COR-L47 (cell line): ENCODE measurements at places on chromosomes 16 and 17.

DNA sequence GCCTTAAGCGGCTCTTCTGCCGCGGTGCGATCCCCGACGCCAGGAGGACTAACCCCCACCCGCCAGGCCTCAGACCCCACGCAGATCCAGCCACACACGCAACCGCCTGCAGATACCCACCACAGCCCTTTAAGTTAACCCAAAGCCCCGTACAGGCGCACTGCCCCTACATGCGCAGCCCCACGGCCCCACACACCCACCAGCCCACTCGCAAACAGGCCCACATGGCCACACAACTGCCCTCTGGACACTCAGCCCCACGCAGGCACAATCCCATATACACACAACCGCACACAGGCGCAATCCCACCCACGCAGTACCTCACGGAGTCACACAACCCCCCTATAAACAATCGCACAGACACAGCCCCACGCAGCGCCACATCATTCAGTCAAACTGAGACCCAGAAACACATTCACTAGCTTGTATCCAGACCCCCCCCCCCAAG is 41.7 kb downstream of the RAI1 start:
- no peak for DNase-seq

- DNase-seq: peak; percentile 24
Measured at GRCh38 chr17:75876938-75877751, 1.2 kb downstream of the TRIM47 start.

DNA sequence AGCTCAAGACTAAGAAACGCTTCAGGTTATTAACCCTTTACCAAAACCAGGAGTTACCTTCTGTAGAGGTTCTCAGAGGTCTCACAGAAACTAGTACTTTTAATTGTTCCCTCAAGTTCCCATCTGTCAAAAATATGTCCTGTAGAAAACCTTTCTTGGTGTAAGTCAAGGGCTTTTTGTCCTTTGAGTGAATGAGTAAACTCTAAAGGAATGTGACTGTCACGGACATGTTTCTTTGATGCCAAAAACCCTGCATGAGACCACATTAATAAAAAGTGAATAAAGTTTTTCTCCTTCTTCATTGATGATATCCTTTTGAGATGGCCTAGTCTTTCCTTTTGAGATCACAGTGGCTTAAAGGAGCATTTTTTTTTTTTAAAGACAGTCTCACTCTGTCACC is 102.9 kb downstream of the NLK start:
- no peak for DNase-seq

- DNase-seq: no peak
Measured at GRCh38 chr16:68079626-68080344, 5.4 kb upstream of the NFATC3 start.

DNA sequence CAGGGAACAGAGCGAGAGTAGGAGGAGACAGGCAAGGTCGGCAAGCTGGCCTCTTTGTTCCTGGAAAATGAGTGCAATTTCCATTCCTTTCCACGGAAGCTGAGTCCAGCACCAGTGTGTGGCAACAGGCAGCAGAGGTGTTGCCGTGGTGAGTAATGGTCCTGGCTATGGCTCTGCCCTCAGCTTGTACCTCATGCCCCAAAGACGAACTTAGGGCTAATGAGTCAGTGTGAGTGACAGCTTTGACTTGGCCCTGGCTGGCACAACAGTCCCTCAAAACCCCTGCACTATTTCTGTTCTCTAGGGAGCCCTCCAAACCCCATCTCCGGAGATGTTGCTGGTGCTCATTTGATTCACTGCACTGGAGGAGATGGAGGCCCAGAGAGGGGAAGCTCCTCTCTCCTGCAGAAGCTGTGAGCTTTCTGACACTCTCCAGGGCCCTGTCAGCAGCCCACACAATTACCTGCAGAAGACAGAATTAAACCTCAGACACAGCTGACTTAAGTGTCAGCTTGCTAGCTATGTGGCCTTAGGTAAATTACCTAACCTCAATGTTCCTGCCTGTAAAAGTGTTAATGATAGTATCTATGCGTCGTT is 129.9 kb downstream of the TMEM132E start:
- no peak for DNase-seq

DNA sequence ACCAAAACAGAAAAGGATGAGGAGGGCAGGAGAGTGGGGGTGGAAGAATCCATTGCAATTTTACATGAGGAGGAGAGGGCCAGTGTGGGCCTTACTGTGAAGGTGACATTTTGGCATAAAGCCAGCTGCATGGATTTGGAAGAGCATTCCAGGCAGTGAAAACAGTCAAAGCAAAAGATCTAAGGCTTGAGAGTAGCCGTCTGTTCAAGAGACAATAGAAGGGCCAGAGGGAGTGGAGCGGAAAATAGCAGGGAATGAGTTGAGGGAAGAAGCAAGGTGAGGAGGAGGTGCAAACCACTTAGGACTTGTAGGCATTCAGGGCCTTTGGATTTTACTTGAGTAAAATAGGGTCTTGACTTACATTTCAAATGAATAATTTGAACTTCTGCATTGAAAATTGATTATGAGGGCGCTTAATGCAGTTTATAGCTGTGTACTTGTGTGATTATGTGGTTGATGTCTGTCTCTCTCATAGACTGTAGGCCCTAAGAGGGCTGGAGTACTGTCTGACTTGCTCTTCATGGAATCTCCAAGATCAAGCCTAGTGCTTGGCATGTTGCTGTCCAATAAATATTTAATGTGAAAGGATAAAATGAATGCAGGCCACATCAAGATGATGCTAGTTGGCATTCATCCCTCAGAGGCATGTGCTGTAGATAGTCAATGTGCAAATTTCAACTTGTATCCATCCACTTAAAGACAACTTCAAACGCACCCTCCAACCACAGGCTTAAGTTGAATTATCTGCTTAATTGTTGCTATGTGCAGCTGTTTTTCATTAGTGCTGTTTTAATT is 772.1 kb upstream of the RBFOX1 start:
- no peak for DNase-seq

GRCh38 chr16:85840801-85841200 is 41.3 kb downstream of the COX4I1 start:
- DNase-seq: no peak

DNA sequence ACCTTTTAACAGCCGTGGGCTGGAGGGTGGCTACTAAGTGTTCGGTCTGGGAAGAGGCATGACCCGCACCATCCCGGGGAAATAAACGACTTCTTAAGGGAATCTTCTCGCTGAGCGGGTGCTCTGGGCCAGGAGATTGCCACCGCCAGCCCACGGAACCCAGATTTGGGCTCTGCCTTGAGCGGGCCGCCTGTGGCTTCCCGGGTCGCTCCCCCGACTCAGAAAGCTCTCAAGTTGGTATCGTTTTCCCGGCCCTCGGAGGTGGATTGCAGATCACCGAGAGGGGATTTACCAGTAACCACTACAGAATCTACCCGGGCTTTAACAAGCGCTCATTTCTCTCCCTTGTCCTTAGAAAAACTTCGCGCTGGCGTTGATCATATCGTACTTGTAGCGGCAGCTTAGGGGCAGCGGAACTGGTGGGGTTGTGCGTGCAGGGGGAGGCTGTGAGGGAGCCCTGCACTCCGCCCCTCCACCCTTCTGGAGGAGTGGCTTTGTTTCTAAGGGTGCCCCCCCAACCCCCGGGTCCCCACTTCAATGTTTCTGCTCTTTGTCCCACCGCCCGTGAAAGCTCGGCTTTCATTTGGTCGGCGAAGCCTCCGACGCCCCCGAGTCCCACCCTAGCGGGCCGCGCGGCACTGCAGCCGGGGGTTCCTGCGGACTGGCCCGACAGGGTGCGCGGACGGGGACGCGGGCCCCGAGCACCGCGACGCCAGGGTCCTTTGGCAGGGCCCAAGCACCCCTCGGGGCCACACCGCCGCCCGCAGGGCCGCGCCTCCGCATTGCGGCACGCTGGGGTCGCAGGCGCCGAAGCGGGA is 3.6 kb upstream of the CBX4 start:
- DNase-seq: no peak

DNA sequence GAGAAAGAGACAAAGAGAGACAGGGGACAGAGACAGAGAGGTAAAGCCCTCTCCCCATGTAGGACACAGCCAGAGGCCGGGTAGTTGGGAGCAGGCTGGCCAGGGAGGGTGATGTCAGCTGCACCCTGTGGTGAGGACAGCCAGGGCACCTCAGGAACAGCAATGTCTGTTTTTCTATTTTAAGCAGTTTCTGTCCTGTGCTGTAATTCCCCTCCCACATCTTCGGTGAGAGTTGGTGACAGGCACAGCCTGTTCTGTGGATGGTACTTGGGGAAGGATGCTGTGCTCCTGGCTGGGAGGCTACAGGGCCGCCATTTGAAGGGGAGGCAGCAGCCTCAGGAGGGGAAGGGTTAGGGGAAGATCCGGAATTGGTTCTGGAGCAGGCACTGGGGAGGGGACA is 163.5 kb downstream of the SDK2 start:
- no peak for DNase-seq

- no peak for DNase-seq
Measured at GRCh38 chr16:53309457-53309856, 124.8 kb upstream of the RBL2 start.

DNA sequence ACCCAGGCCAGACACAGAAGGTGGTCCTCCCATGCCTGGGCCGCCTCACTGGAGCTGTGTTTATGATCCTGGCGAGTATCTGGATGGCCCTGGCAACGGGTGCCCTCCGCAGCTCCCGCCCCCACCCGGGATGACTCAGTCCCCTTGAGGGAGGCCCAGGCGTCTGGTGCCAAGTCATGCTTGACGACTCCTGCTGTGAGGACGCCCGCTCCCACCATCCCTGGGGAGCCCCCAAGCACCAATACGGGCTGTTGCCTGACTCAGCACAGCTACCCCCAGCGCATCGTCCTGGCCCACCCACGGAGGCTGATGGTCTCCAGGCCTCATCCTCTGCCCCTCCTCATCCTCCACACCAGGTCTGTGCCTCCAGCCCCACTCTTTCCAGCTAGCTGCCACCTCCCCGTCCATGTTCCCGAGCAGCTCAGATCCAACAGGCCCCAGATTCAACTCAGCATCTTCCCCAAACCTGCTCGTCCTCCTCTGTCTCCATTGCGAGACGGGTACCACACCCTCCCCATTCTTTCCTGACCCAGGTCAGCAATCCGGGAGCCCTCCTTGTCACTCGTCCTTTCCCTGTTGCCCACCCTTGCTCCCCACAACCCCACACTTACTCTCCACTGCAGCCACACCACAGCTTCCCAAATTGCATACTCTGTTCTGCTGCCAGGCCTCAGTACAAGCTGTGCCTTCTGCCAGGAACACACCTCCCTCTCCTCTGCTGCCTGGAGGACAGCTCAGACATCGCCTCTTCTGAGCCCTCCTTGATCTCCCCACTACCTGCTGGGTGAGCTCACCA is 2.6 kb downstream of the CAMKK1 start:
- DNase-seq: no peak

GRCh38 chr17:57257195-57257894 is 1.0 kb downstream of the MSI2 start:
- no peak for DNase-seq

- DNase-seq: no peak
Measured at GRCh38 chr17:35726953-35727460, 4.4 kb upstream of the RASL10B start.

- no peak for DNase-seq
Measured at GRCh38 chr17:47095268-47095667, 93.8 kb downstream of the CDC27 start.
